ENCODE measurements at places on chromosomes 12 and 14.
A peak's percentile ranks its signal among the peaks of the same experiment; 100 is the strongest.

GRCh38 chr14:57291692-57292647 is 23.2 kb downstream of the AP5M1 start:
- no peak for DNase-seq

- no peak for DNase-seq
These were observed 1.5 kb upstream of the EFS start for GRCh38 chr14:23366426-23366921.

GRCh38 chr12:32051511-32052211 is 55.0 kb upstream of the BICD1 start:
- DNase-seq = no peak

GRCh38 chr14:77157740-77158139 is 16.1 kb upstream of the ZDHHC22 start:
- no peak for DNase-seq

DNA sequence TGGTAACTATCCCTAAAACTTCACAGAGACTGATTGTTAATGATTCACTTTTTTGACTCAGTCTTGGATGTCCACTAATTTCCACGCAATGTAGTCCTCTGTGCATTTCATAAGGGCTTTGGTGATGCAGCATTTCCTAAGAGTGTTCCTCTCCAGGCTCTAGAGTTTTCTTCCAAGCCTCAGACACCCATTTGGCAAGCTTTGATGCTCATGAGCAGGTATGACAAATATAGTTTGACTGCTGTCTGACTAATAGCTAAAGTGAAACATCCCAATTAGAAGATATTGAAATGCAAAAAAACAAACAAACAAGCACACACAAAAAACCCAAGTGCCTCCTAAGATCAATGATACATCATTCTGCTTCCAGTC is 1.5 kb upstream of the VAMP1 start:
- DNase-seq = no peak

DNA sequence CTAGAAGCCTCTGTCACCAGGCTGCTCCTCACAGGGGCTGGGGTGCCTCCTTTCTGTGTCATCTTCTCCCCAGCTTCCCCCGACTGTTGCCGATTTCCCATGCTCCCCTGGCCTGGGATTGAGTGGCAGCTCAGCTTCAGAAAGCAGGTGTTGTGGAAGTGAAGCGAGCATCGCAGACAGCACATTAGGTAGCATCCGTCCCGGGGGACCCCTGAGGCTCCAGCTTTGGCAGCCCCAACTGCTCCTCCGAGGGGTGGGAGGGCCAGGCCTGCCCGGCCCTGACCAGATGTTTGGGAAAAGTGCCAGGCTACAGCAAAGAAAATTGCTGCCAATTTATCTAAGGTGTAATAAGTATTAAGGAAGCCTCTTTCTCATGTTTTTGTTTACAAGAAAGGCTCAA is 1045.6 kb downstream of the BCL11B start:
- DNase-seq = no peak

- DNase-seq = peak; percentile 58
These were observed at the start of gene SSTR1 for GRCh38 chr14:38207736-38208617. Gene SSTR1, plus strand, starts transcription at chr14:38207904. Its CDS starts 1,486 bp downstream, at chr14:38209390.

DNA sequence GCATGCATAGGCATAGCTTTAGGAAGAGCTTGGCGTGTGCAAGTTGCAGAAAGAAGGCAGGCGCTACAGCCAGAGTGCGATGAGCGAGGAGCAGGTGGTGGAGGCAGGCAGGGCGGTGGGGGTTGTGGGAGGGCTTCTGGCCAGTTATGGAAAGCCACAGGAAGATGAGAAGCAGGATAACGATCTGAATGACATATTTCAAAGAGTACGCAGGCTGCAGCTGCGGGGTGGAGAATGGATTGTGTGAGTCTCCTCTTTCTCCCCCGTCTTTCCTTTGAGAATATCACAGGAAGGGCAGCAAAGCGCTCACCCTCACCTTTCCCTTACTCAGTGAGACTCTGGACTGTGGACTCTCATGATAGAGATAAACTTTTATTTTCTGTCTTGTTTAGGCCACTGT is 48.7 kb upstream of the PLXNC1 start:
- DNase-seq = no peak

- peak; percentile 3 for DNase-seq
These were observed 2.1 kb downstream of the SDR9C7 start for GRCh38 chr12:56932146-56932545.

GRCh38 chr12:18429366-18429765 is 168.0 kb downstream of the PIK3C2G start:
- DNase-seq = no peak

DNA sequence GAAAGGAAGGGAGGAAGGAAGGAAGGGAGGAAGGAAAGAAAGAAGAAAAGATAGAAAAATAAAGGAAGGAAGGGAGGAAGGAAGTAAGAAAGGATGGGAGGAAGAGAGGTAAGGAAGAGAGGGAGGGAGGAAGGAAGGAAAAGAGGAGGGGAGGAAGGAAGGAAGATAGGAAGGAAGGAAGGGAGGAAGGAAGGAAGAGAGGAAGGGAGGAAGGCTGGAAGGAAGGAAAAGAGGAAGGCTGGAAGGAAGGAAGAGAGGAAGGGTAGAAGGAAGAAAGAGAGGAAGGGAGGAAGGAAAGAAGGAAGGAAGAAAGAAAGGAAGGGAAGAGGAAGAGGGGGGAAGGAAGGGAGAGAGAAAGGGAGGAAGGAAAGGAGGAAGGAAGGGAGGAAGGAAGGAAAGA is 12.8 kb upstream of the WIF1 start:
- DNase-seq = no peak

- no peak for DNase-seq
These were observed 162.3 kb downstream of the GRIP1 start for GRCh38 chr12:66516561-66516960.

GRCh38 chr14:38469156-38469555 is 213.3 kb upstream of the CLEC14A start:
- DNase-seq = no peak

DNA sequence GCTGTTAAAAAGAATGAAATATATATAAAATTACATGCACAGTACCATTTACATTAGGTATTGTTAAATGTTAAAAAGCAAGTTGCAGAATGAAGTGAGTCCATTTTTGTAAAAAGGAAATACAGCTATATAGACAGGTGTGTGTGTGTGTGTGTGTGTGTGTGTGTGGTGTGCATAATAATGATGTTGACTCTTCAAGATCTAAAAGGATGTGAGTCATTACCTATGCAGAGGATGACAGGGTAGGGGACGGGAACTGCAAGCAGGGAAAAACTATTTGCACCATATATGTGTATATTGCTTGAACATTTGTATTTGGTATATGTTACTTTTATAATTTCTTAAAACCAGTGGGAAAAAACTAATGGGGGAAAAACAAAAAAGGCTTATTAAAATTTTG is 3.1 kb downstream of the C14orf39 start:
- no peak for DNase-seq

- no peak for DNase-seq
These were observed 6.6 kb downstream of the E2F7 start for GRCh38 chr12:77058740-77059139.

GRCh38 chr12:3544296-3544965 is 53.4 kb downstream of the PRMT8 start:
- DNase-seq = peak; percentile 37

- DNase-seq = no peak
These were observed 675 bp upstream of the SCARB1 start for GRCh38 chr12:124864326-124864752.

DNA sequence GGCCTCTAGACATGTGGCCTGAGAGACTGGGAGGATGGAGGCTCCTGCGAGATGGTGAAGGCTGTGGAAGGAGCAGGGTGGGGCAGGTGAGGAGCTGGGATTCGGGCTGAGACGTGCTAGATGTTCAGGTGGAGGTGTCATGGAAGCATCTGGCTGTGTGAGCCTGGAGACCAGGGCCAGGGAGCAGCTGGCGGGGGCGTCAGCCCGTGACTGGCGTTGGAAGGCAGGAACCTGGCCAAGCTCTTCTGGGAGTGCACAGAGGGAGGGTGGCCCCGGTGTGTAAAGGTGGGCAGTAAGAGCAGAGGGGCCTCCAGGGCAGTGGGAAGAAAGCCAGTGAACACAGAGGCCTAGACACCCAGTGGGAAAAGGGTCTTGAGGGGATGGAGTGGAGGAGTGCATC is 55.1 kb upstream of the RD3L start:
- DNase-seq = no peak

GRCh38 chr12:3520711-3521110 is 29.7 kb downstream of the PRMT8 start:
- DNase-seq = no peak

- DNase-seq = no peak
These were observed 19.0 kb downstream of the NOC4L start for GRCh38 chr12:132163041-132163910.

- DNase-seq = no peak
These were observed 53.1 kb upstream of the CCDC175 start for GRCh38 chr14:59629444-59630287.

DNA sequence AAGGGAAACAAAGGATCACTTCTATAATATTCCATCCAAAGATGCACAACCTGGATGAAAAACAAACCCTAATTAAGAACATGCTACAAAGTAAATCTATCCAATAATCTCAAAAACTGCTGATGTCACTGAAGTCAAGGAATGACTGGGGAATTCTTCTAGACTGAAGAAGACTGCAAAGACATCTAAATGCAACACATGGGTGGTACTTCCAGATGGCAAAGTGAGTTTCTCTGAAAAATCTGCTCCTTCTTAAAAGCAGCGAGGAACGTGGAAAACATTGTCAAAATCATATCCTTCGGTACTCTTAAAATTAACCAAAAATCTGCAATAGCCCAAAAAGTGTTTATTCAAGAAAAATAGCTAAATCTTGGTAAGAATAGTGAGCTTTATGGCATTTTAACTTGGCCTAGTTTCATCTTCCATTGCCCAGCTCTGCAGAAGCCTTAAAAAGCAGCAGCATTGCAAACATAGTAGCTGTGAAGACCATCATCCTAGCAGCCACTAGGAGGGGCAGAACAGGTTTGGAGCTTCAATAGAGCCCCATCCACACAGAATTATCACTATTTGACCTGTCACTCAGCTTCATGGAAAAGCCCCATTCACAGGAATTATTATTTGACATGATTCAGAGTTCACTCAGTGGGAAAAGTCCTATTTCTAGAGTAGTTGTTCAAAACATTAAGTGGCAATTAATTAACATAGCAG is 7.4 kb downstream of the CLEC14A start:
- DNase-seq = no peak

DNA sequence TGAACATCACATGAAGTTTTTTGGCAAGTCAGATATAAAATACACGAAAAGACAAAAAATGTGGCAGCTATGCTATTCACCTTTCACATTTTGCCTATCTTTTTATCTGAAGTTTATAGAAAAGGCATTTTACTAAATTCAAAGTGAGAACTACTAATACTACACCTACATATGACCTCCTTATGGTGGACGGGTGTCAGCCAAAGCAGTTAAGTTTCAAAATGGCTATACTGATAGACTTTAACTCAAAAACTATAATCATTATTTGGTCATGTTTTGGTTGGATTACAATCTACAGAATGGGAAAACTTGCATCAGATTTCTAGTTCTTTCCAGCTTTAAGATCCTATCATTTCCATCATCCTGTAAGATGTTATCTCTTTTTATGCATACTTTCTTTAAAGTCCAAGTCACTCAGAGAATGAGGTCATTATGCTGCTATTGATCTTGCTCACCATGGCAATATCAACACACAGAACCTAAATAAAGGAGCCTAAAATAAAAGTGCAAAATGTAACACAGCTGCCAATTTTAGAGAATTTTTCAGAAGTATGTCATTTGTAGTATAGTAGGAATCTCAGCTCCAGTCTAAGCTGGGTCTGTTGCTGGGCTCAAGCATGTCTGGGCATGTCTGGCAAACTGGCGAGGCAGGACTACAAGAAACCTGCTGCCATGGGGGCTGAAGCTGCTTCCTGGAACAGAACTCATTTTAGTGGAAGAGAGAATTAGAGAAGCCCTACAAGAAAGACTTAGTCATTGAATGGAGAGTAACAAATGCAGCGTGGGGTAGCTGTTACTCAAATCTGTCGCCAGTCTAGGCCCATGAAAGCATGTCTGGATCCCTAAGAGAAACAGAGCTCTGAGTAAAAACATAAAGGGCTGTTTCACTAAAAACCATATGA is 7.6 kb upstream of the AEBP2 start:
- DNase-seq = peak; percentile 71

DNA sequence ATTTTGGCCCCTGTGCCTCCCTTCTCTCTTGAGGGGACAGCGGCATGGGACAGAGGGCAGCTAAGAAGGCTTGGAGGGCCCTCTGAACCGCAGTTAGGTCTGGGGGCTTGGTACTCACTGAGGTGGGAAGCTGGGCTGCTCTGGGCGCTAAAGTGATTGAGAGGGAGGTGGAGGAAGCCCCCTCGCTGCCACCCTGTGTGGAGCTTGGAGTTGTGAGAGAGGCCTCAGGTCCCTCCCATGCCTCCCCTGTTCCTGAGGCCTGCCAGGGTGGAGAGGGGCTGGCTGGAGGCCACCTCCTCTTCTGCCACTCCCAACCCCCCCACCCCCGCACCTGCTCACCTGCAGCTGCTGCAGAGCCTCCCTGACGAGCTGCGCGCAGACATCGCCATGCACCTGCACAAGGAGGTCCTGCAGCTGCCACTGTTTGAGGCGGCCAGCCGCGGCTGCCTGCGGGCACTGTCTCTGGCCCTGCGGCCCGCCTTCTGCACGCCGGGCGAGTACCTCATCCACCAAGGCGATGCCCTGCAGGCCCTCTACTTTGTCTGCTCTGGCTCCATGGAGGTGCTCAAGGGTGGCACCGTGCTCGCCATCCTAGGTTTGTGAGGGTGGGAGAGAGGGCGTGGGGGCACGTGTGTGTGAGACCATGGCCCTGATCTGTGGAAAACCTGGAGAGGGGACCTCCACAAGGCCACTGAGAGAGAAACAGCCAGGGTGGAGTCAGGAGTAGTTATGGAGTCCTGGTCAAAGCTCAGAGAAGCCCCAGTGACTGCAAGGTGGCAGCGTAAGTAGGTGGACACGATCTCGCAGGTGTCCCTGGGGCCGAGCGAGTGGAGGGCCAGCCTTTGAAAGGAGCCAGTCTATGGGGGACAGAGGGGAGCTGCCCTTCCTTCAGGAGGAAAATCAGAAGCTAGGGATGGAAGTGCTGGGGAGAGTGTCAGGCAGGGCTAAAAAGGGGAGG is 11.2 kb downstream of the KCNH3 start:
- no peak for DNase-seq

DNA sequence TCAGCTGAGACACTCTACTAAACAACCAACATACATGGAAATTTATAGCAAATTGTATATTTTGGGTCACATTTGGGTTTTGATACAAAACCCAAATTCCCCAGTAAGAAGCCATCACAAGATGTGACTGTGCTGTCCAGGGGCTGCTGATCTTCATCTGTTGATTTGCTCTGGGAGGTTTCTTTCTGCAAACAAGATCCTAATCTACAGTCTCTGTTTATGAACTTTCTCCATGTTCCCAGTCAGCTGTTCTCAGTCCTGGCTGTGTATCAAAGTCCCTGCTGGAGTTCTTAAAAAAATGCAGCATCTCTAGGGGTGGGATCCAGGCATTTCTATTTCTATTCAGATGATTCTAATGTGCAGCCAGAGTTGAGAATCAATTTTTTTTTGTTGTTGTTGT is 85.1 kb downstream of the ATP23 start:
- DNase-seq = no peak
